Activated CD4-positive, alpha-beta T cell treated with anti-CD3 and anti-CD28 coated beads for 36 hours (primary cell): ENCODE measurements at places on chromosomes 4 and X.

DNA sequence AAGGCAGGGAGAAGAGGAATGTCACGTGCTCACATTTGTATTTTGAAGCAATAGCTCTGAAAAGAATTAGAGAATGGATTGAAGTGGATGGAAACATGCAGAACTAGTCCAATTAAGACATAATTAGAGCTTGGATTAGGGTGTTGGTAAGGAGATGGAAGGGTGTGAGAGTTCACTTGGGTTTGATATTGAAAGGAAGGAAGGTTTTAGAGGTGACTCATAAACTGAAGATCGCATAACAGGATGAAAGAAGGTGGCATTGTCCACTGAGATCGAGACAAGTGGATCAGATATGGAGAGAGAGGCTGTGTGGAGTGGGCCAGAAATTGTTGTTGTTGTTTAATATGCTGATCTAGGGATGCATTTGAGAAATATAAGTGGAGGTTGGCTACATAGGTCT, 244.0 kb upstream of the SMIM31 start:
- H3K27me3 ChIP-seq = no peaks in the 10 kb centered on the region
- no peak overlapping the region for H3K4me3 ChIP-seq
- no peaks in the 10 kb centered on the region for H3K36me3 ChIP-seq
- H3K27ac ChIP-seq = no peak overlapping the region

DNA sequence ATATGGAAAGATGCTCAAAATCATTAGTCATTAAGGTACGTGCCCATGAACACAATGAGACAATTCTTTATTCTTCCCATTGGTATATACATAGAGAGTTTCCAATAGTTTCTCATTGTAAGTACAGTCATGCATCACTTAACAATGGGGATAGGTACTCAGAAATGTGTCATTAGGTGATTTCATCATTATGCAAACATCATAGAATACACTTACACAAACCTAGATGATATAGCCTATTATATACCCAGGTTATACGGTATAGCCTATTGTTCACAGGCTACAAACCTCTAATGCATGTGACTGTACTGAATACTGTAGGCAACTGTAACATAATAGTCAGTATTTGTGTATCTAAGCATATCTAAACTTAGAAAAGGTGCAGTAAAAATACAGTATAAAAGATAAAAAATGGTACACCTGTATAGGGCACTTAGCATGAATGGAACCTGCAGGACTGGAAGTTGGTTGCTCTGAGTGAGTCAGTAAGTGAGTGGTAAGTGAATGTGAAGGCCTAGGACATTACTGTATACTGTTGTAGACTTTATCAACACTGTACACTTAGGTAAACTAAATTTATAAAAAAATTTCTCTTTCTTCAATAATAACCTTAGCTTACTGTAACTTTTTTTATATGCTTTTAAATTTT, 49.6 kb downstream of the KLHL13 start:
- H3K36me3 ChIP-seq = no peaks in the 10 kb centered on the region
- no peak overlapping the region for H3K4me3 ChIP-seq
- DNase-seq = no peak
- H3K27me3 ChIP-seq = no peaks in the 10 kb centered on the region

DNA sequence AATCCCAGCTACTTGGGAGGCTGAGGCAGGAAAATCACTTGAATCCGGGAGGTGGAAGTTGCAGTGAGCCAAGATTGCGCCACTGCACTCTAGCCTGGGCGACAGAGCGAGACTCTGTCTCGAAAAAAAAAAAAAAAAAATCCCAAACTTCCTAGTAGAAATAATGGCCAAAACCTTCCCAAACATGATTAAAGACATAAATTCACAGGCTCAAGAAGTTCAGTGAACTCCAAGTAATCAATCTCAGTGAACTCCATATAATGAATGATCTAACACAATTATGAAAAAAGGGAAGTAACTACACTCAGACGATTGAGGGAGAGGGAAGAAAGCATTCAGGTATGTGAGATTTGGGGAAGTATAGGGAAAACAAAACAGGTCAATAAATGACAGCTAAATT, 6.5 kb downstream of the FUNDC1 start:
- peaks cover 11% of the 10 kb centered on the region for H3K4me1 ChIP-seq
- no peak overlapping the region for H3K27ac ChIP-seq

GRCh38 chr4:15894921-15895916, 43.3 kb downstream of the FGFBP1 start:
- no peak for DNase-seq
- no peaks in the 10 kb centered on the region for H3K4me1 ChIP-seq
- no peaks in the 10 kb centered on the region for H3K36me3 ChIP-seq
- no peak overlapping the region for H3K27ac ChIP-seq

- peaks cover 36% of the 10 kb centered on the region for H3K4me1 ChIP-seq
- peak overlapping the region; percentile 82 for H3K27ac ChIP-seq
- H3K4me3 ChIP-seq = peak overlapping the region; percentile 1
- no peaks in the 10 kb centered on the region for H3K27me3 ChIP-seq
- no peaks in the 10 kb centered on the region for H3K36me3 ChIP-seq
Observed at GRCh38 chr4:183430317-183430993, 14.0 kb upstream of the CDKN2AIP start.

- no peak overlapping the region for H3K27ac ChIP-seq
- H3K27me3 ChIP-seq = peaks cover 26% of the 10 kb centered on the region
- H3K4me3 ChIP-seq = peak overlapping the region; percentile 67
- H3K4me1 ChIP-seq = peaks cover 4% of the 10 kb centered on the region
Observed at GRCh38 chrX:17859609-17860178, 1.4 kb downstream of the RAI2 start.

DNA sequence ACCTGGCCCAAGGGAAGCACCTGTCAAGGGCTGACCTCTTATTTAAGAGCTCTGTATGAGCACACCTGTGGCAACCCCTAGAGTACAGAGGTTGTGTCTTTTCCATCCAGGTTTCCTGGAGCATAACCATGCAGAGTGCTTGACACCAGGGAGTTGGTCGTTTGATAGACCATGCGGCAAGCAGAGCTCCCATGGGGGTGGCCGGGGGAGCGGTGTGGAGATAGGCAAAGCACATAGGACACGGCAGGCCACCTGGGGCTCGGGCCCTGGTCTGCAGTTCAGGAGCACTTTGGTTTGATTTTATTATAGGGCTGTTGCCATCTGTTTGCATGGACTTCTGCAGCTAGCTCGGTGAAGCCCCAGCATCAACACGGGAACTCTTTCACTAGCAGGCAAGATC, 95.0 kb upstream of the MTM1 start:
- no peak overlapping the region for H3K4me3 ChIP-seq
- DNase-seq = no peak
- H3K36me3 ChIP-seq = no peaks in the 10 kb centered on the region
- peaks cover 17% of the 10 kb centered on the region for H3K4me1 ChIP-seq

DNA sequence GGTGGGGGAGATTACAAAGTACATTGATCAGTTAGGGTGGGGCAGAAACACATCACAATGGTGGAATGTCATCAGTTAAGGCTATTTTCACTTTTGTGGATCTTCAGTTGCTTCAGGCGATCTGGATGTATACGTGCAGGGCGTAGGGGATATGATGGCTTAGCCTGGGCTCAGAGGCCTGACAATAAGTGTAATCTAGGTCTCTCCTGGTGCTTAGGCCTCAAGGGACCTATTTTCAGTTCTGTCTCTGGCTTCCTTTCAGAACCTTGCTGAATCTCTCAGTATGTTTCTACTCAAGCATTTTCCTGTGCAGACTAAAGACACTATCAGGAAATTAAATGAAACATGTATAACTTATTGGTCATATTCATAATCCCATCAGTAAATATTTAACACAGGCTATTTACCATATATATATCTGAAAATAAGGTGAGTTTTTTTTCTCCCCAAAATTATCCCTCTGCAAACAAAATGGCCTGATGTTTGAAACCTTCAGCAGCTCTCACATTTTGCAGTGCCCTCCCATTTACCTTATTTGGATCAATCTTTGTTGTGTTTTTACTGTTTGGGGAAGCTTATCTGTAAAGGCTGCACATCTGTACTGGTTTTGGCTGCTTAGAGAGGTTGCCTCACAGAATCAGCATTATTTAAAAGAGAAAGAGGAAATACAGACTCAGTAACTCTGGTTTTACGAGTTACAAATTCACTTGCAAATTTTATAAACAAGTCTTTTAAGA, 2.3 kb upstream of the ZCCHC4 start:
- no peak overlapping the region for H3K4me3 ChIP-seq
- no peak overlapping the region for H3K27ac ChIP-seq
- DNase-seq = no peak
- peaks cover 18% of the 10 kb centered on the region for H3K4me1 ChIP-seq
- H3K27me3 ChIP-seq = peaks cover 5% of the 10 kb centered on the region

GRCh38 chrX:14941301-14941700, 68.1 kb downstream of the MOSPD2 start:
- no peaks in the 10 kb centered on the region for H3K4me1 ChIP-seq
- no peak overlapping the region for H3K27ac ChIP-seq
- no peaks in the 10 kb centered on the region for H3K27me3 ChIP-seq
- no peak overlapping the region for H3K4me3 ChIP-seq

DNA sequence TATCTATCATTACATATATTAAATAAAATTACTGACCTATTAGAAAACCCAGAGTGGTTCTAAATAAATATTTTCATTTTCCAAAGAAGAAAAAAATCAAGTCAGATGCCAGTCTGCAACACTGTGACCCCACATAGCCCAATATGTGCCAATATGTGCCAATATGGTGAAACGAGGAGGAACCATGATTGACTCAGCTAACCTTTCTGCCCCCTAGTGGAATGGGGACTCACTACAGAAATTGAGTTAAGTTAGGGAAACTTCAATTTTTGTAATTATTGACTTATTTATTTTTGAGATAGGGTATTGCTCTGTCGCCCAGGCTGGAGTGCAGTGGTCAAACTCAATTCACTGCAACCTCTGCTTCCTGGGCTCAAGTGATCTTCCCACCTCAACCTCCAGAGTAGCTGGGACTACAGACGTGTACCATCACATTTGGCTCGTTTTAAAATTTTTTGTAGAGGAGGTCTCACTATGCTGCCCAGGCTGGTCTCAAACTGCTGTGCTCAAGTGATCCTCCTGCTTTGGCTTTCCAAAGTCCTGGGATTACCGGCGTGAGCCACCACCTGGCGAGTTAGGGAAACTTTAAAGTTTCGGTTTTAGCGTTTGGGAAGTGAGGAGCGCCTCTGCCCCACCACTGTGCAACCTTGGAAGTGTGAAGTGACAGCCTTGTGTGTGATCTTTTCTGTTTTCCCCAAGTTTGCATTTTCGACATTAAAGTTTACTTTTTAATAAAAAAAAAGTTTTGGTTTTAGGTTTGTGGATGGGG, 116.8 kb upstream of the SHISA3 start:
- peaks cover 14% of the 10 kb centered on the region for H3K27me3 ChIP-seq
- no peak overlapping the region for H3K27ac ChIP-seq
- H3K4me1 ChIP-seq = peaks cover 5% of the 10 kb centered on the region
- no peaks in the 10 kb centered on the region for H3K36me3 ChIP-seq

GRCh38 chr4:184529283-184529682, 54.9 kb upstream of the IRF2 start:
- no peaks in the 10 kb centered on the region for H3K27me3 ChIP-seq
- H3K4me1 ChIP-seq = peaks cover 47% of the 10 kb centered on the region
- DNase-seq = no peak
